ENCODE measurements at places on chromosomes 12 and 14.

- peak; percentile 16 for DNase-seq
Measured at GRCh38 chr12:88793096-88793495, 212.8 kb upstream of the KITLG start.

DNA sequence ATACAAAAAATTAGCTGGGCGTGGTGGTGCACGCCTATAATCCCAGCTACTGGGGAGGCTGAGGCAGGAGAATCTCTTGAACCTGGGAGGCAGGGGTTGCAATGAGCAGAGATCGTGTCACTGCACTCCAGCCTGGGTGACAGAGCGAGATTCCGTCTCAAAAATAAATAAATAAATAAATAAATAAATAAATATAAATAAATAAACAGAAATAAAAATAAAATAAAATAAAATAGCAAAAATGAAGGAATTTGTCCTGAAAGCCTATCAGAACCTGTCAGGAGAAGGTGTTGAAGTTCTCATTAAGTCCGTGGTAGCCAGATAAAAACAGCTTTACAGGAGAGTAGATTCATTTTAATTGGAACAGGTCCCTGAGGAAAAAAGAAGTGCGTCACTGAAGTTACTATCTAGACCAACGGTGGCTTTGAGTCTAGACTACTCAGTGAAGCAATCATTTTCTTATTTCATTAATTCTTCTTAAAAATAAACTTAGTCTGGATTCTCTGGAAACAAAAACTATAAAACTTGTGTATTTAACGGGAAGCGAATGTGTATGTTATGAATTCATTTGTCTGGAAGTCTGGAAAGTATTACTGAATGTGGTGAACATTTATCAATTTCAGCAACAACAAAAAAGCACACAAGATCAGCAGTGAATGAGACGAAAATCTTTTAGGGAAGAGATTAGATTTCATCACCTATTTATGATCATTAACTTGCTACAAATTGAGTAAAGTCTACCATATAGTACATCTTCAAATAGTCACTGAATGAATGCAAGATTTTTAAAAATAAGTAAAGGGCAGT is 248.5 kb upstream of the PDE3A start:
- DNase-seq: no peak

- DNase-seq: peak; percentile 21
Measured at GRCh38 chr14:52551696-52552062, 626 bp downstream of the TXNDC16 start.

GRCh38 chr12:102962986-102963385 is 5.5 kb downstream of the ASCL1 start:
- DNase-seq: no peak

GRCh38 chr12:31780096-31780495 is 51.3 kb upstream of the AMN1 start:
- DNase-seq: no peak

DNA sequence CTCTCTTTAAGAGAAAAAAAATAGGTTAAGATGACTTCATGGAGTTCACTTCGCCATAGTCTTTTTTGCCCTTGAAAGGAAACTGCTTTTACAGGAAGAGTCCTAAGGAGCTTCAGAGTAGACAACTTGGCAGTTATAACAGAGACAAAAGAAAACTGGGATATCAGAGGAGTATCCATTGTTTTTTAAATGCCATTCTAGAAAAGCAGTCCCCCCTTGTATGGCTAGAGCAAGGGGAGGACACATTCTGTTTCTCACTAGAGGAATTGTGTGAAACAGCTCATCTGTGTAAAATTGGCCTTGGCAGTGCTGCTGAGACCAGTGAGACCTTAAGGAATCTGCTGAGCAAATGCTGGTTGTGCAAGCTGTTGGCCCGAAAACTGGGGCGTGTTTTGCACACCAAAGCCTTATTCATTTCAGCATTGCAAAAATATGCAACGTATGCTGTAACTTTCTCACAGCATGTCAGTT is 128.0 kb downstream of the GPR135 start:
- DNase-seq: no peak

GRCh38 chr12:91098941-91099340 is 12.4 kb downstream of the LUM start:
- peak; percentile 91 for DNase-seq

DNA sequence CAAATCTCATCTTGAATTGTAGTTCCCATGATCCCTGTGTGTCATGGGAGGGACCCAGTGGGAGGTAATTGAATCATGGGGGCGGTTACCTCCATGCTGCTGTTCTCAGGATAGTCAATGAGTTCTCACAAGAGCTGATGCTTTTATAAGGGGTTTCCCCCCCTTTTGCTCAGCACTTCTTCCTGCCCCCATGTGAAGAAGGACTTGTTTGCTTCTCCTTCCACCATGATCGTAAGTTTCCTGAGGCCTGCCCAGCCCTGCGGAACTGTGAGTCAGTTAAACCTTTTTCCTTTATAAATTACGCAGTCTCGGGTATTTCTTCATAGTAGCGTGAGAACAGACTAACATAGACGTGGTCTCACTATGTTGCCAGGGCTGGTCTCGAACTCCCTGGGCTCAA is 56.1 kb upstream of the EIF5 start:
- DNase-seq: no peak

GRCh38 chr14:56241461-56241860 is 123.2 kb downstream of the PELI2 start:
- no peak for DNase-seq

- no peak for DNase-seq
Measured at GRCh38 chr12:121577443-121578180, 3.2 kb downstream of the KDM2B start.

GRCh38 chr14:58862416-58863160 is 224.8 kb downstream of the DACT1 start:
- no peak for DNase-seq

DNA sequence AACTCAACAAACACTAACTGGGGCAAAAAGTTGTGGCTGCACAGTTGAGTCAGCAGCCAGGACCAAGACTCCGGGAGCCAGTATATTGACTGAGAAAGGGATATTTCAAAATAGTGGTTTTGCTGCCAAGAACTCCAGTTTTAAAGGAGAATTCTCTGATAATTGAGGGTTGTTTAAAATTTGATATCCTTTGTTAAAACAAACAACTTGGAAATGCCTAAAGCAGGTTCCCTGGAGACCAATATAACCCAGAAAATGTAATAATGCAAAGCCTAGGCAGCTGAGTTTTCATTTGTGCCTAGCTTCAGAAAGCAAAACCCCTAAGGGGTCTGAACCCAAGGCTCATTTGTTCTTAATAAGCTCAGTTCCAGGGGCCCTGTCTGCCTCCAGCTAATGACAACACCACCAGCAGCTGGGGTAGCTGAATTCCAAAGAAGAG is 311.7 kb upstream of the CCDC196 start:
- no peak for DNase-seq

- no peak for DNase-seq
Measured at GRCh38 chr12:47993491-47993890, 10.8 kb downstream of the COL2A1 start.

DNA sequence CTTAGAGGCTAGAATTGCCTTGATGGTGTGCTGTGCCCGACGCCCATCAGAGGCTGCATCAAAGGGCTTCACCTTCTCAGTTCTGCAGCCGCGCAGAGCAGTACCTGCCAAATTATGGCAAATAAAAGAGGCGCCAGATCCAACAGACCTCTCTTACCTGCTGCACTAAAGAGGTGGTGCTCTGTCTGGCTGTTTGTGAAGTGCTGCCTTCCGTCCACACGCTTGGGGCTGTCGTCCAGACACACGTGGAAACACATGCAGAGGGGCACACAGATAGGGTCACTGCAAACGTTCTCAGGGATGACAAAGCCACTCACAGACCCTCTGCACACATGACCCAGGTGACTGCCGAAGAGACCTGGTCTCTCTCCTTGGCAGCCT is 617.5 kb downstream of the VRK1 start:
- no peak for DNase-seq

DNA sequence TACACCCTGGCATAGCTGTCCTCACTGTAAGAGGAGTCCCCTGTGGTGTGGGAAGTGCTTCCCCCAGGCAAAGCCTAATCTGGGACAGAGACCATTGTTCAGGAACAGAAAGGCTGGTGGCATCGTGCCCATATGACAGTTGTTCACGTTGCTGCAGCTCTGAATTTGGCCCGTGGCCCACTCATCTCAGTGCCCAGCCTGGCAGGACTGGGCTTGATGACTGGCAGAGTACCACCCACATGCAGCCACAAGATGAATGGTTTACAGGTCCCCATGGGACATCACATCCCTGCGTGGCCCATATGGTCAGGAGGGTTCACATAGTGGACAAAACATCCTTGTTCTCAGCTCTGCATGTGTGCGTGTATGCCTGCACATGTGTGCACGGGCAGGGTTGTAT is 17.5 kb downstream of the IQSEC3 start:
- DNase-seq: no peak

- DNase-seq: no peak
Measured at GRCh38 chr14:64581363-64581762, 31.6 kb downstream of the PPP1R36 start.

DNA sequence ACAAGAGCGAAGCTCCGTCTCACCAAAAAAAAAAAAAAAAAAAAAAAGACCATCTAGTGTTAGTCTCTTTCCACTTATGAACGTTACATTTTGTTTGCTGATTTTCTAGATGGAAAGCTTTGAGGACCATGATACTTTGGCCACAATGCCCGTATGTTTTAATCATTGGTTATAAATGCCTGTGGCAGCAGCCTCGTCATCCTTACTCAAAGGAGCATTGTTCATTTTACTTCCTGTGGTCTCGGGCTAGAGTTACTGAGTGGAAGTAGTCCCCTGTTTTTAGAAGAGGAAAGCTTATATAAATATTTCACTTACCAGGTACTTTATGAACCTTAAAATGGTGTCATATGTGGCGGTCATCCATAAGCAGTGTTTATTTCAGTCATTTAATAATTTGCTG is 359.9 kb downstream of the AEBP2 start:
- peak; percentile 53 for DNase-seq

GRCh38 chr12:71276541-71276940 is 118.7 kb upstream of the TSPAN8 start:
- no peak for DNase-seq

DNA sequence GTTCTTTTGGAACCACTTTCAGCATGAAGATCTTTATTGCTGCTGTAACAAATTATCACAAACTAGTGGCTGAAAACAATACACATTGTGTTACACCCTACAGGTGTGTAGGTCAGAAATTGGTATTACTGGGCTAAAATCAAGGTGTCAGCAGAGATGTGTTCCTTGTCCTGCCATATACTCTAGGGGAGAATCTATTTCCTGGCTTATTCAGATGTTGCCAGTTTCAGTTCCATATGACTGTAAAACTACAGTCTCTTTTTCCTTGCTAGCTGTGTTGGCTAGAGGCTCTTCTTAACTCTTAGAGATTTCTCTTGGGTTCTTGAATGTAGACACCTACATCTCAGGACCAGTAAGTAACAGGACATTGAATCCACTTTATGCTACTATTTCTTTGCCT is 215.6 kb upstream of the PPFIA2 start:
- DNase-seq: no peak

DNA sequence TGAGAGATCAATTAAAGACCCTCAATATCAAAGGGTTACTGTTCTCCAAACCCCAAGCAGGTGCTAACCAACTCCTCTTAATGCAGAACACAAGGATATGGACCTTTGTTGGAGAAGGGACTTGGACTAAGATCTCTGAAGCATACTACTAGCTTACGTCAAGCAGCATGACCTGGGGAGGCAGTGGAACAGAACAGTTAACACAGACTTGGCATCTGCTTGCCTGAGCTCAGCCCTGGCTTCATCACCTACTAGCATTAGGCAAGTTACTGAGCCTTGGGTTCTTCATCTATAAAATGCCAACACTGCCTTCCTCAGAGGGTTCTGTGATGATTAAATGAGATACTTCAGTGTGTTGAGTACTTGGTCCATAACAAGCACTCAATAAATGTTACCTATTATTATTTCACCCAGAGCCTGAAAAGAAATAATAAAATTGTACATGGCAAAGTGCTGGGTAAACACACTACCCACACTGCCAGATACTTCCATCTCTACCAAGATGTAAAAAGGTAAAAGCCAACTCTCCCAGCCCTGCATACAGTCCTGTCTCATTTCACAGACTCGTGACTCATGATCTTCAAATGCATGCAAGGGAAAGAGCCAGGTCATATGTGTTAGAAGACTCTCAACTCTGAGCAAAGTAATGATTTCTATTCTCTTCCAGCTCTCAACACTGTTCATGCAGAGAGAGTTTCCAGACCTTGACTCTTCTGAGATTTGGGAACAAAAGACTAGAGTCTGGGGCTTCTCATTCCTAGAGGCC is 39.7 kb downstream of the FMNL3 start:
- DNase-seq: no peak

DNA sequence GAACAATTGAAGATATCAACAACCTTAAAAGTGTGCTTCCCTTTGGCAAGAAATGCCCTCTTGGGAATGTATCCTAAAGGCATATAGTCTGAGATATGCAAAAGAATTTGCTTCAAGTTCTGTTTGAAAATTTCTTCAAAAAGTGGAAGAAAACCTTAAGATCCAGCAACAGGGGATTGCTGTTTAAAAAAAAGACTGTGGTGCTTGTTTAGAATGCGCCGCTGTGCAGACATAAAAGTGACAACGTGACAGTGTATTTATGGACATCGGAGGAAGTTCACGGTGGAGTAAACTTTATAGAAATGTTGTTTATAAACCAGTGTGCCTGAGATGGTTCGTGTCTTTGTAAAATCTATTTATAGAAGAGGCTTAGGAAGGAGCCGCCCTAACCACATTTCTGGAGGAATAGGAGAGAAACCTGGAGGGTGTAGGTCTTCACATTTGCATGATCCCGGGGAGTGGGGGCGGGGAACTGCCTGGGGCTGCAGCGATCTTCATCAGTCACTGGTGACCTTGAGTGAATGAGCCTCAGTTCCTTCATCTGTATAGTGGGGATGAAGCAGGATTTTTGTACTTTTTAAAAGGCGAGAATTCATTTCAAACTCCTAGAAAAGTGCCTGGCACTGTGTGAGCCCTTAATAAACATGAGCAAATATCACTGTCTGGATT is 27.5 kb downstream of the ADGRD1 start:
- no peak for DNase-seq

- DNase-seq: no peak
Measured at GRCh38 chr12:52778833-52779232, 1.7 kb upstream of the KRT76 start.

- DNase-seq: no peak
Measured at GRCh38 chr14:100857233-100857922, 31.5 kb downstream of the MEG3 start.

DNA sequence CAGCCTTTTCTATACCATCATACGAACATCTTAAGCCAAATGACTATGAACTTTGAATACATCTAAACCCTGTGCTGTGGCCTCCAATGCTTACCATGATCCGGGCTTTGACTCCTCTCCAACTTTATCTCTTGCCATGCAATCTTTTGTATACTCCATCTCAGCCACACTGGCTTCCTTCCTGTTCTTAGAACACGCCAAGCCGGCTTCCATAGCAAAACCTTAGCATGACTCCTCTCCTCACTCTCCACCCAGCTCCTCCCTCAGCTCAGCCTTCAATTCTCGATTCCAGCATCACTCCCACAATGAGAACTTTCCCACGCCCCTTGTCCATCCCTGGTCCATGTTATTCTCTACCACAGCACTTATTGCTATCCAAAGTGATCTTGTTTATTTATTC is 228.3 kb downstream of the NTF3 start:
- DNase-seq: no peak

All from LHCN-M2 (cell line).